ENCODE measurements at places on chromosomes 4 and X.

GRCh38 chr4:88792268-88792781 is 94.7 kb upstream of the NAP1L5 start:
- no peak for DNase-seq

GRCh38 chrX:137426695-137427425 is 139.1 kb upstream of the ZIC3 start:
- no peak for DNase-seq

GRCh38 chr4:89055157-89056080 is 1.6 kb downstream of the FAM13A start:
- DNase-seq: no peak

DNA sequence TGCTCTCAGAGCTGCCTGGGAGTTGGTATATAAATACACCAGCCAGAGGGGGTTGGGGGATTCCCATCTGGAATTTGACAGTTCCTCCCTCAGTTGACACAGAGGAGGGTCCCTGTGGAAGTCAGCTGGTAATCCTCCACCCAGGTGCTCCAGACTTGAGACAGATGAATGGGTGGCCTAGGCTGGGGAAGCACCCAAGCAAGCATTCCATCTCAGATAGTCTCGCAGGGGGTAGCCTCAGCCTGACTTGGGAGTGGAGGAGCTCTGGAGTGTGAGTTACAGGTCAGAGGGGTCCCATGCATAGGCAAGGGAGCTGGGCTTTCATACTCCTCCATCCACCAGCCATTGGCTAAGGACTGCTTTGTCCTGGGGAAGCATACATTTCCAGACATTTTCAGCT is 229.3 kb upstream of the BCOR start:
- DNase-seq: no peak

DNA sequence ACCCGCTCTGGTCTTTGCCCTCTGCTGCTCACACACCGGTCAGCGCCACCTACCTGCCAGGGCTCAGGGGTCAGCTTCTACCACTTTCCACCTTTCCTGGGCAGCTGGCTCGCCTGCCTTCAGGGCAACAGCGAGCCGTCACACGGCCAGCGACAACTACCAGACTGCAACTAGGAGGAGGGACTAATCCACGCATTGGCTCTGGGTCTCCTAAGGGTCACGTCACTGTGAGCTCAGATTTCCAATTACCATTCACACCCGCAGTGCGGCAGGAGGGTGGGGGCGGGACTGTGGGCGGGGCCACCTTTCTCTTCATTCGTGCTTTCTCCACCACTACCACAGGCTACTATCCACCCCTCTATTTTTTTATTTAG is at the start of gene BEX5:
BEX5 (minus strand) TSS at position 172 of the 374 bp plus-strand sequence. CDS start 1,712 bp downstream, outside the sequence.
- peak; percentile 32 for DNase-seq

GRCh38 chr4:185396724-185397385 is at the start of gene ANKRD37:
Gene ANKRD37, plus strand, starts transcription at chr4:185396841. Its CDS starts 83 bp downstream, at chr4:185396924.
- no peak for DNase-seq

DNA sequence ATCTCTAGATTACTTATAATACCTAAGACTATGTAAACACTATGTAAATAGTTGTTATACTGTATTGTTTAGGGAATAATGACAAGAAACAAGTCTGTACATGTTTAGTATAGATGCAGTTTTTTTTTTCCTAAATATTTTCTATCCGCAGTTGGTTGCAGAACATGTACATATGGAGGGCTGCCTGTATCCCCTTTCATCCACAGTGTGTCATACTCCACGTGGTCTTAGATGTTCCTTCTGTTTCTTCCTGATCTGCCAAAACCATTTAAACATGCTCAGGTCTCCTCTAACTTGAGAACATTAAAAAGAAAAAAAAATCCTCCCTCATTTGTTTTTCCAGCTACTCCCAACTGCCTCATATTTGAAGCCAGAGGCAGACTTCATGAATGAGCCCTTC is 14.0 kb downstream of the OCIAD1 start:
- no peak for DNase-seq

- DNase-seq: no peak
These were observed 301.7 kb upstream of the MAGEB2 start for GRCh38 chrX:29913647-29914046.

GRCh38 chr4:7306986-7307385 is 114.6 kb downstream of the SORCS2 start:
- no peak for DNase-seq

GRCh38 chr4:1309261-1310010 is 19.7 kb downstream of the MAEA start:
- peak; percentile 36 for DNase-seq

DNA sequence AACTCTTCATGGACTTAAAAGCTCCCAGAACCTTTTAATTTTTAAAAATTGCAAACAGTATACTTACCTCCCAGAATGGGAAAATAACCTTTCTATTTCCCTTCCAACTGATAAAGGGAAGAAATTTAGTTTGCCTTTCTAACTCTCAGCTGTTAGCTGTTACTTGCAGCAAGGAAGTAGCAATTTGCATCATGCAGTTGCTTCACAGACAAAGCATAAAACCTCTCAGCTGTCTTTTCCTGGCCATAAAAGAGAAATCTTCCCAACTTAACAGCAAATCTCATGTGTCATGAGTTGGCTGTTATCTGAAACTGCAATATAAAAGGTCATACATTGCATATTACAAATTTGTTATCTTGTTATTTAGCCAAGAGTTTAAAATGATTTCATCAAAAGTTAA is 18.4 kb downstream of the C4orf17 start:
- DNase-seq: no peak

- DNase-seq: no peak
These were observed 115.1 kb upstream of the SMIM10 start for GRCh38 chrX:134875671-134876070.

DNA sequence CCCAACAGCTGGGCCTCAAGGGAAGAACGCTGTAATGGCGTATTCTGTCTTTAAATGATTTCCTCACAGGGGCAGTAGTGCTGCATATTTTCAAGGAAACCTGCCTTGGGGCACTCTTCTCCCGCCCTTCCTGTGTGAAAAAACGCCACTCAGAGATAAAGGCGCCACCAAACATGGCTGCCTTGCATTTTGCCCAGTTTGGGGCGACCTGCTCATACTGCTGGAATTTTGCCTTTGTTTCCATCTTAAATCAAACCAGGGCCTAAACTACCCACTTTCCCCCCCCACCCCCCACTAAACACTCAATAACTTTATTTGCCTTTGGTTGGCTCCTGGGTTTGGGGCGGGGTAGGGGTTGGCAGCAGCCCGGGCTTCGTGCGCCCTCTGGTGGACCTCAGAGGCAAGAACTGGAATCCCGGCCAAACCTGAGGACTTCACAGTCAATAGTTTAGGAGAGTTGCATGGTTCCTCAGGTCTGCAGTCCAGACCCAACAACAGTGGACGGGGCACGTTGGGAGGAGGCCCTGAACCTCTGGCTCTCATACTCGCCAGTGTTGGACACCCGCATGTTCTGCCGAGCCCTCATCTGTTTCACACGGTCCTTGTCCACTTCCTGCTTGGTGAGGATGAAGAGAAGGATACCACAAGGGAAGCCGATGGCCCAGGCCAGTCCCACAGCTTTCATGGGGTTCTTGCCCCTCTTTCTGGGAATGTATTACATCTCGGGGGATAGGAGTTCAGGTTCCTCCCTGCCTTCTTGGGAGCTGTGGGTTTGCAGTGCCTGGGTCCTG is 220.1 kb upstream of the STK26 start:
- DNase-seq: no peak

DNA sequence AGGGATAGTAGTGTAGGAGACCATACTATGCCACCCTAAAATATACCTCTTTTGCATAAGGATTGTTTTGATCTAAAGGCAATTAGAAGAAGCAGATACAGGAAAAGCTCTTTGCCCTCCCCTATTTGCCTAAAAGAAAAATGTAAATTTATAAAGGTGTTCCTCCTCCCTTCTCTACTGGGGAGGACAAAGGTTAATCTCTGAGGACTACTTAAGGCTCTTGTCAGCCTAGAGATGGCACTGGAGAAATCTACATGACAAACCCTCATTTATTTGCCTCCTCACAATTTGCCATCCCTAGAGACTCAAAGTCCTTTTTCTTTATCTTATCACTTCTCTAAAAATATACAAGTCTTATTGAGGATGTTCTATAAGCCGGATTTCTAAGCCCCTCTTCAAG is 1021.8 kb downstream of the STPG2 start:
- no peak for DNase-seq
